NCI-H1930 (cell line): ENCODE measurements at places on chromosomes 4 and X.

GRCh38 chrX:71212536-71212935 lies 10.5 kb upstream of the GJB1 start:
- DNase-seq: no peak

GRCh38 chr4:188110036-188110435 lies 633 bp upstream of the TRIML2 start:
- DNase-seq: no peak

DNA sequence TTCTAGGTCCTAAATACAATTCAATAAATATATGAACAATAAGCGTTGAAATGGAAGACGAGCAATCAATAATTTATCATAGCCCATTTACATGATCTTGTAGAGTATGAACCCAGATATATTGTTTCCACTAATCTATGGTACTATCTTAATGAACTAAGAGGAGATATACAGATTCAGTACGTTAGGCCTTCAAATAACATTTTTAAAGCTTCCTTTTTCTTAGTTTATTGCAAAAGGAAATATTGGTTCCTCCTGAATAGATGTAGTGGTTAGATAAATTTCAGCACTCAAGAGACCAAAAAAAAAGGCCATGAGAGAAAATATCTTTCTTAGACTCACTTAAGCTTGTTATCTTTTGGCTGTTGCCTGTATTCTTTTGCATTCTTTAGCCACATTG lies 147.5 kb upstream of the PITX2 start:
- no peak for DNase-seq

DNA sequence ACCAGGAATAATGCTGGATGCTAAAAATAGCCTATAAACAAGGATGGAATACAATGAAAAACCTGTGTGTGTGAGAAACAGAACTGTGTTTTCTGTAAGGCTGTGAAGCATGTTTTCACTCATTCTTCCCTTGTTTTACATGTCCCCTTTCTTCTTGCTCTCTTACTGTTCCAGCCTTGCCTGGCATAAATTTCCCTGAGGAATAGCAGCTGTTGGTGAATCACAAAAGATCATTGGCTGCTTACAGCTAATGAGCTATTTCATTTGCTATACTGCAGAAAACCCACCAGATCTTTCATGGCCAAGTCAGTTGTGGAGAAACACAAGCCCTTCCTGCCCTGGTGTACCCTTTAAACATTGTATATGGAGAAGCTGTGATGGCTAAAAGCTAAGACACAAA lies 91.1 kb downstream of the LDB2 start:
- DNase-seq: no peak

DNA sequence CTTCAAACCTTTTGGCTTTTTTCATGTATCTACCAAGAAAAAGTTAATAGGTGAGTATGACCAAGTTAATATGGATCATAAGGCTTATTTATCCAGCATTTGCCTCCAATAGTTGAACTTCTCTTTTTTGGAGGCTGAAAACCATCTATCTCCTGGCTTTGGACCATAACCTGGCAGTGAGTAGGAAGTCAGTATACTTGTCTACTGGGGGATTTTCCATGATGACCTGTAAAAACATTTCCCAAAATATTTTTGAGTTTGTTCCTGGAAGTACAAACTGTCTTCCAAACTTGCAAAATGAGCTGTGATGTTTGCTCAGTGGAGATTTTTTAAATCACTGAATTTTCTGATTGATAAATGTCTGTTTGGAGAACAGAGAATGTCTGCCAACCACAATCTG lies 349.9 kb downstream of the FAM47B start:
- no peak for DNase-seq

DNA sequence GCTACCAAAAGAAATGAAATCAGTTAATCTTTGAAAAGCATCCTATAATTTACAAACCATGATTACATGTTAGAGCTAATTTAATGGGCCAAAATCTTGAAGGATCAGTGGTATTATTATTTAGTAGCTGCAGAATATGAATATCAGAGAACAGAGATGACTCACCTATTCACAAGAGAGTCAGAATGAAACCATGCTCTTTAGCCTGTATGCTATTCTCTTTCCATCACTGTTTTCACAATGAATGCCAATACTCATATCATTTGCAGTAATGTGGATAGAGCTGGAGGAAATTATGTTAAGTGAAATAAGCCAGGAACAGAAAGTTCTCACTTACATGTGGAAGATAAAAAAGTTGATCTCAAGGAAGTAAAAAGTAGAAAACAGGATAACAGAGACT lies 414.1 kb downstream of the CENPC start:
- DNase-seq: no peak

GRCh38 chr4:3062471-3062870 lies 11.9 kb downstream of the HTT-AS start:
- DNase-seq: no peak

DNA sequence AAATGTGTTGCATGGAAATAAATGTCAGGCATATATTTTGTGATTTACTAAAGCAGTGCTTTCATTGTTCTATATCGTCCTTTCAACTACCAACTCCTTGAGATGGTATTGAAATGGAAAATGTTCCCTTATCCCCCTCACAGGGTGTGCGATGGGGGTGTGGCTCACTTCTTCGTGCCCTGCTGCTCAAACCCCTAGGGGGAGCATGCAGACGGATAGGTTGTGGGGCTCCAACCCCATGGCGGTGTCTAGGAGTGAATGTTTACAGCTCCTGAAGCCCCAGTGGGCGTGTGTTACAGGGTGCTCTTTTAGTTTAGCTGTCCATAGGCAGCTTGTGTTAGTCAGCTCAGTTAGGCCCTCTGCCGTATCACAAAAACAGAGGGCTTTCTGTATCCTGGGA lies 287.7 kb upstream of the EMCN start:
- no peak for DNase-seq

GRCh38 chrX:39725928-39726619 lies 371.7 kb downstream of the BCOR start:
- DNase-seq: no peak

GRCh38 chrX:116605576-116605975 lies 142.8 kb upstream of the CT83 start:
- DNase-seq: no peak

DNA sequence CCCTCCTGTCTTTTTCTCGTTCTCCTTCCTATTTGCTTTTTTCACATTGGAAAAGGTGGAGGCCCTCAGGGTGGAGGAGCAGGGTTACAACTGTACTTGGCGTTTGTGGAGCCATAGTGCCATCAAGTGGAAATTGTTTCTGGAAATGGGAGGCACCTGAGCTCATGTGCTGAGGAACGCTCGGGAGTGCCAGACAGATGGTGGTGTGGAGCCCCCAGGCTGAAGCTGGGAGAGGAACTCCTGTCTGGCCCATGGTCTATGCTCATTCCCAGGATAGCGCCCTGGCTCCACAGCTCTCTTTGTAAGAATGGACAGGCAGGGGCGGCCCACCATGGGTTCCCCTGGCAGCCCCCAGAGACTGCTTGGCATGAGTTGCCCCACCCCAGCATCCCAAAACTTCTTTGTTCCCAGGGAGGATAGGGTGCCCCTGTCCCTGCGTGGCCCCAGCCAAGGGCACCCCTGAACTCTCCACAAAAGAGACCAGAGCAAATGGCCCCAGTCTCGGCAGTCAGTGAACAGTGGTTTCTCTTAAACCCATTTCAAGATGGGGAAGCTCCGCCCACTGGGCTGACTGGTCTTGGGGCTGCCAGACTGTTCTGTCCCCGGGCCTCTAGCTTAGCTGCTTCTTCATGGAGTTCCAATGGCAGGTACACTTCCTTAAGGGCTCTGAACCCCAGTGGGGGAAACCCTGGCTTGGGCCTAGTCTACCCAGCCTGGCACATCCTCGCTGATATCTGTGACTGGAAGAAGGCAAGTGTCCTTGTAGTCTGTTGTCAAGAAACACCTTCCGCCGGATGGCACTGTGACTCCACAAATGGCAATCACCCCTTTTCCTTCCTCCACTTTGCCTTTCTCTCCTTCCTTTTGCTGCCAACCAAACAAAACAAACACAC lies 70.1 kb downstream of the NBDY start:
- DNase-seq: no peak

GRCh38 chrX:49172280-49172780 lies 632 bp downstream of the PLP2 start:
- DNase-seq: peak; percentile 41

- DNase-seq: no peak
Measured at GRCh38 chr4:35673137-35673536, 571.2 kb downstream of the ARAP2 start.

DNA sequence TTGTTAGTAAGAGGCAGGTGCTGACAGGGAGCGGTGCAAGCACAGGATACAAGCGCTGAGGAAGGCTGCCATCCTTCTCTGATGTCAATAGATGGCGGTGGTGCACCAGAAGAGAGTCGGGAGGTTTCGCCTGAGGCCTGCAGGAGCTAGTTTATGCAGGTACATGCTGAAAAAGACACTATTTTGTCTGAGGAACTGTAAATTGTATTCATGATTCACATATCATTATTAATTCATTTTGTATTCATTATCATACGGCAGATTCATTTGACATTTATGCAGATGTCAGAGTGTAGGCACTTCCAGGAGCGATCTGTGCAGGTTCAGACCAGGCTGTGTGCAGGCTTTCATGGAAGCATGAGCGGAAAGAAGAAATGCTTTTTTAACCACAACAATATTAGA lies 824.0 kb downstream of the STIM2 start:
- peak; percentile 29 for DNase-seq
